ENCODE measurements at places on chromosomes 16 and 17.

DNA sequence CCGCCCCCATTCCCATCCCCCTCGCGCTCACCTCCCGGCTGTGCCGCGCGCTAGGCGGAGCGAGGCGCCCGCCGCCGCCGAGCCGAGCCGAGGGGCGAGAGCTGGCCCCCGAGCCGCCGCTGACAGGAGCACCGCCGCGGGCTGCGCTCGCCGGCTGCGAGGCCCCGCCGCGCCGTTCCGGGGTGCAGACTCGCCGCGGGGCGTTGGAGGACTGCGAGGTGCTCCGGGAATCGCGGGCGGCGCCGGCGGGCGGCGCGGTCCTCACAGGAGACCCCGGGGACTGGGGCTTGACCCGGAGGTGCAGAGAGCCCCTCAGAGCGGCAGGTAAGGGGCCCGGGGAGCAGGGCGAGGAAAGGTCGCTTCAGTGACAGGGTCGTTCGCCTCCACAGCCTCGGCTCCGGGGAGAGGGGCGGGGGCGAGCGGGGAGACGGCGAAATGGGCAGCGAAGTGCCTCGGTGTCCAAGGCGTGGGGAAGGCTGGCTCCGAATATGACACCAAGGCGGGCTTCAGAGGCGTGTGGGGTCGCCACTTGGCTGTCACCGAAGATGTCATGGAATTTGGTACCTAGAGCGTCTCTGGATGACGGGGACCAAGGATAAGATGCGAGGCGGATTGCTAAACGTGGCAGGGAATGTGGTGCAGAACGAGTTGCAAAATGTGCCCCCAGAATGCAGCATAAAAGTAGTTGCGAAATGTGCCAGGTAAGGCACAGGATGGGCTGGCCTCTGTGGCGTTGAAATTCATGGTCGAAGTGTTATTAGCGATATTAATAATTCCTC is 580 bp downstream of the TANC2 start:
- peak; percentile 65 for DNase-seq

GRCh38 chr16:8665529-8665928 is 8.9 kb upstream of the ABAT start:
- DNase-seq = no peak

GRCh38 chr17:32546031-32546444 is 59.2 kb downstream of the CDK5R1 start:
- no peak for DNase-seq

DNA sequence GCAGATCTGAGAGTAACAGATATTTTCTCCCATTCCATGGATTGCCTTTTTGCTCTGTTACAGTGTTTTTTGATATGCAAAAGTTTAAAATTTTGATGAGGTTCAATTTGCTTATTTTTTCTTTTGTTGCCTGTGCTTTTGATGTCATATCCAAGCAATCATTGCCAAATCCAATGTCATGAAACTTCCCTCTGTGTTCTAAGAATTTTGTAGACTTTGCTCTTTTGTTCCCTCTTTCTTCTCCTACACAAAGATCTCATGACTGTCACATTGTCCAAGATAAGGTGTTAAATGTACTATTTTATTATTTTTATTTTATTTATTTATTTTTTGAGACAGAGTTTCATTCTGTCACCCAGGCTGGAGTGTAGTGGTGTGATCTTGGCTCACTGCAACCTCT is 18.9 kb upstream of the KCNH6 start:
- DNase-seq = no peak

DNA sequence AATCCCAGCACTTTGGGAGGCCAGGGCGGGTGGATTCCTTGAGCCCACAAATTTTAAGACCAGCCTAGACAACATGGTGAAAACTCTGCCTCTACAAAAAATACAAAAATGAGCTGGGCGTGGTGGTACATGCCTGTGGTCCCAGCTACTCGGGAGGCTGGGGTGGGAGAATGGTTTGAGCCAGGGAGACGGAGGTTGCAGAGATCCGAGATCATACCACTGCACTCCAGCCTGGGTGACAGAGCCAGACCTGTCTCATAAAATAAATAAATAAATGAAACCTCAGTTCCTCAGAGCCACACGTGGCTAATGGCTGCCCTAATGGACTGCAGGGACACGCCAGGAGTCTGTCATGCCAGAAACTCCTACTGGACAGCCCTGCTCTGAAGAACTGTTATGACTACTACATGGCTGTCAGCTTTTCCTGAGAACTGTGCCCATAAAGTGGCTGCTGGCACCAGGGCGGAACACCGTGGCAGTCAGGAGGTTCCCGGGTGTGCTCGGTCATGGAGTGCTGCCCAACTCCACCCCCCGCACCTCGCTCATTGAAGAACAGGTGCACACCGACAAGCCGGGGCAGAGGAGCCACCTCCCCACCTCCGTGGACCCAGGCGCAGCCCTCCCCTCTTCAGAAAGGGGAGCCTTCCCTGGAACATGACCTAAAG is 4.3 kb downstream of the TMEM11 start:
- no peak for DNase-seq

DNA sequence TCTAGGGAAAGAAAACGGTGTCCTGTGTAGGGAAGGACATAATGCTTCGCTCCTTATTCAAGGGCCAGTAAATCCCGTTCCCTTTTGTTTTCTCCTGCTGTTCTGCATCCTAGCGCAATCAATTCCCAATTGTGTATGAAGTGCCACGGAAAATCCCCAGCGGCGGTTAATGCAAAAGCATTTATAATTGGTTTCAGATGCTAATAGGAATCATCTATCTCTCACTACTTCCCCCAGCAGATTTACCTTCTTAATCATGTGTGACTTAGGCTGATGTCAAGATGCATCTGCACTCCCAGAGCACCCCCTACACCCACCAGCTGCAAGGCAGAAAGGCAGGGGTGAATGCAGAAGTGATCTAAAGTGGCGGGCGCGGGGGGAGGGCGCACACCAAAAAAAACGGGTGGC is 32.7 kb upstream of the SSTR2 start:
- DNase-seq = no peak

DNA sequence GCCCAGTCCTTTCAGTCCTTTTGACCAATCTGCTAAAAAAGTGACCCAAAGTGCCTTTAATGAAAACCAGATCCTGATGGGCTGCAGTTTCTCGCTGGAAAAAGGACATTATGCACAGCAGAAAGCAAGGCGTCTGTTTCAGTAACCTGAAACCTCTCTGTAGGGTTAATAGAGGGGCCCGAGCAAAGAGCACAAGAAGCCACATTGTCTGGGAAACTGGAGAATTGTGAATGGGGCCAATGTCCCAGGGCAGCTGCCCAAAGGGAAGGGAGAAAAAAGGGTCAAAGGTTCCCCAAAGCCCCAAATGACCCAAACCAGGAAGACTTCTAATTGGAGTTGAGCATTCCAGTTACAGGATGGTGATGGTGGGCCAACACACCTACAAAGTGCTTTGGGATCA is 3.0 kb downstream of the OTOA start:
- no peak for DNase-seq

DNA sequence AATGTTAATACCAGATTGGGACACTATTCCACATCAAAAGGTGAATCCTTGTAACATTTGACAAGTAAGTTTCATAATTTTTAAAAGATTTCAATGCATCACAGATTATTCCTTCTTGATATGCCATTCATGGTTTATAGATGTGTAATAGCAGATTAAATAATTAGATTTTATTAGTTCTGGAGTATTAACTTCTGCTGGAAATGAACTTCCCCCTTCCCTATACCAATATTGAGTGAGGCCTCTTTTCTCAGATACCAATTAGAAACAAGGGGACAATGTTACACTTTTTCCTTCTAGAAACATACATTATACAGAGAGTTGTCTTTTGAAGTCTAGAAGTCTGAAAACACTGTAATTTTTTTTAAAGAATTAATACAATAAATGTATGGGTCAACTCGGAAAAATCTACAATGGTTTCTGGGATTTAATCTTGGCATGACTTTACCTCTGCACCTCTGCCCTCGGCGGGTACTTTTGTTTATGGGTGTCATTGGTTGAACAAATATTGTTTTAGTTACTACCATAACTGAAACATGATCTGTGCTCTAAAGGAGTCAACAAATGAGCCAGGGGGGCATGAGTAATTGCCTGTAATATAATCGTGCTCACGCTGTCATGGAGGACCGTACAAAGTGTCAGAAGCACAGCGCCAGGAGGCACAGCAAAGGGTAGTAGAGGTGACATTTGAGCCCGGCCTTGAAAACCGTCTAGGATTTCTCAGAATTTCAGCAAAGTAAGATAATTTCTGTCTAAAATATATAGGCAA is 8.2 kb downstream of the LRRC37B start:
- DNase-seq = no peak

GRCh38 chr17:37708008-37708615 is 36.7 kb downstream of the HNF1B start:
- DNase-seq = no peak

DNA sequence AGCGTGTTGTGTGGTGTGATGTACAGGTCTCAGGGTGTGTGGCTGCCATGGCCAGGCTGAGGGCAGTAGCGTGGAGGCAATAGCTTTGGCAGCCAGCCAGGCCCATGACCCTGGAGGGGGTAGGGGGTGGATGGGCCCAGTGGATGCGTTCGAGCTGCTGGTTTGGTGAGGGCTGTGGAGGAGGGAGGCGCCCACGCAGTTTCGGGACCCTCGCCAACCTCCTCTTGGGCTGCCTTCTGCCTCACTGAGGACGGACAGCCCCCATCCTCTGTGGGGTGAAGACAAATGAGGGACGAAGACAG is 238.6 kb upstream of the GSE1 start:
- no peak for DNase-seq

GRCh38 chr16:15879255-15879811 is 9.1 kb downstream of the CEP20 start:
- no peak for DNase-seq

DNA sequence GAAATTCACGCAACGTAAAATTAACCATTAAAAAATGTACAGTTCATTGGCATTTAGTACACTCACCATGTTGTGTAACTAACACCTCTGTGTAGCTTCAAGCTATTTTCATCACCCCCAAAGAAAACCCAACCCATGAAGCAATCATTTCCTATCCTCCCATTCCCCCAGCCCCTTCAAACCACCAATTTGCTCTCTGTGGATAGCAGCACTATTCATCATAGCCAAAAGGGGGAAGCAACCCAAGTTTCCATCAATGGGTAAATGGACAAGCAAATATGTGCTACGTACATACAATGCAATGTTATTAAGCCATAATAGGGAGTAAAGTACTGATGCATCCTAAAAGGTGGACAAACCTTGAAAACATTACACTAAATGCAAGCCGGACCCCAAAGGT is 10.9 kb upstream of the KRT222 start:
- DNase-seq = no peak

DNA sequence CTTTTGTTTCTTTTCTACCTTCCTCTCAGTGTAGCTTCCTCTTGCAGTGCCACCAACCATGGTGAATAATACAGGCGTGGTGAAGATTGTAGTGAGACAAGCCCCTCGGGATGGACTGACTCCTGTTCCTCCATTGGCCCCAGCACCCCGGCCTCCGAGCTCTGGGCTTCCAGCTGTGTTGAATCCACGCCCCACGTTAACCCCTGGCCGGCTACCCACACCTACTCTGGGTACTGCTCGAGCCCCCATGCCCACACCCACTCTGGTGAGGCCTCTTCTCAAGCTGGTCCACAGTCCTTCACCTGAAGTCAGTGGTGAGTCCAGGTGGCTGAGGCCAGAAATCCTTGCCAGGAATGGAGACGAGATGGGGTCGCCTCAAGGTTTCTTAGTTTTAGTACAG is 23.9 kb downstream of the SRCAP start:
- DNase-seq = no peak

DNA sequence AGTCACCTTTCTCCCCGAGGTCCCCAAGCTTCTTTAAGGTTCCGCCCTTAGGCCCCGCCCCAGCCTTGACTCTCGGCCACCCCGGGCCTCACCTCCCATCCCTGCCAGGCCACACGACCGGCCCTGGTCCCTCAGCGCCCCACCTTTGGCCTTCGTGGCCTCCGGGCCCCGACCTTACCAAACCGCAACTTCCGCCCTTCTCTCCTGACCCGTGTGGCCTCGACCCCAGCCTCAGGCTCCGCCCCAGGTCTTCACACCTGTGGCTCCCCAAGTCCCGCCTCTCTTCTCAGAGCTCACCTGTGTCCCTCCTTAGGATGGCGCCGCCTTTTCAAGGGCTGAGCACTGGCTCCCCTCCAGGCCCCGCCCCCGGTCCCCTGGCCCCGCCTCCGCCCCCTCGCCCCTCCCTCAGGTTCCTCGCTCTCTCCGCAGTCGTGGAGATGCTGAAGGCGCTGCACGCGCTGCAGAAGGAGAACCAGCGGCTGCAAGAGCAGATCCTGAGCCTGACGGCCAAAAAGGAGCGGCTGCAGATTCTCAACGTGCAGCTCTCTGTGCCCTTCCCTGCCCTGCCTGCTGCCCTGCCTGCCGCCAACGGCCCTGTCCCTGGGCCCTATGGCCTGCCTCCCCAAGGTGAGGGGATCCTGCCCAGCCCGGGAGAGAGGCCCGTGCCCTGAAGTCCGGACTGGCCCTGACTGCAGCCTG is 10.0 kb upstream of the CISD3 start:
- no peak for DNase-seq

- DNase-seq = no peak
Measured at GRCh38 chr17:62706598-62707424, 79.3 kb downstream of the MRC2 start.

GRCh38 chr17:71440513-71440912 is 680.3 kb upstream of the SOX9 start:
- no peak for DNase-seq

GRCh38 chr16:67486805-67487204 is 3.5 kb upstream of the AGRP start:
- DNase-seq = no peak

- no peak for DNase-seq
Measured at GRCh38 chr17:20929334-20929733, 113.5 kb downstream of the USP22 start.

DNA sequence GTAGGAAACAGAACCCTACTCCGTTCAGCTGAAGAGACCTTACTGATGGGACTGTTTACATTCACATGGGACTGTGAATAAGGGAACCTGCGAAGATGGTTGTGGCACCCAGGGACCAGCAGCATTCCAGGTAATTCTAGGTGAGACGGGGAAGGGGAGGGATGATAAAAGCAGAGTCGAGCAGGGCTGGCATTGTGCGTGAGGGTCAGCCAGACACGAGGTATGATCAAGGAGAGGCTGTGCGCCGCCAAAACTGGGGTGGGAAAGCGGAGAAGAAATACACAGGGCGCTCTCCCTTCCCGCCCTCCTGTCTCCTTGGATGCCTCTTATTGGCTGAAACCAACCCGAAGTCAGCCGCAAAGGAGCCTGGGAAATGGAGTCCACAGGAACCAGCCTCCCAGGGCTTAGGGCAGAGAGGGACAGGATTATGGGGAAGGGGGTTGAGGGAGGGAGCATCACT is 38.4 kb upstream of the CSNK2A2 start:
- DNase-seq = peak; percentile 47
